D341Med (cell line): ENCODE measurements at places on chromosomes 6 and 20.

DNA sequence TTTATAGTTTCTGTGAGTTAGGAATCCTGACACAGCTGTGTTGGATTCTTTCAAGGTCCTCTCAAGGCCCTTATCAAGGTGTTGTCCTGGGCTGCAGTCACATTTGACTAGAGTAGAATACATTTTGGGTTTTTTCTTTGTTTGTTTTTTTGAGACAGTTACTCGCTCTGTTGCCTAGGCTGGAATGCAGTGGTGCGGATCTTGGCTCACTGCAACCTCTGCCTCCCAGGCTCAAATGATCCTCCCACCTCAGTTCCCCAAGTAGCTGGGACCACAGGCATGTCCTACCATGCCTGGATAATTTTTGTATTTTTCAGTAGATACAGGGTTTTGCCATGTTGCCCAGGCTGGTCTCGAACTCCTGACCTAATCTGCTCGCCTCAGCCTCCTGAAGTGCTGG is 15.7 kb downstream of the NFYA start:
- DNase-seq = no peak

- DNase-seq = no peak
These were observed 61.8 kb downstream of the BANF2 start for GRCh38 chr20:17761604-17762003.

DNA sequence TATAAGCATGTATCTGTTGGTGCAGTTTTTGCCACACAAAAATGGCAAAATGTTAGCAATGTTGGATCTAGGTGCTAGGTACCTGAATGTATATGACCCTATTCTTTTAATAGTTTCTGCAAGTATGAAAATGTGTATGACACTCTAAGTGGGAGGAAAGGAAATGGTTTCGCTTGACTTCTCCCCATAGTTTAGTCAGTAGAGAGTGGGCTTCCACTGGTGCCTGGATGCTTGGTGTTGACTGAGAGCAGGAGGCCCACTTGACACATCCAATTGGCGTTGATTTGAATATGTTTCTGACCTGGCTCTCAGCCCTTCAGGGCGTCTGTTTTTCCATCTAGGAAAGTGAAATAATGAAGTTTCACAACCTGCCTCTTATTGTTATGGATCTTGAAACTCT is 41.8 kb upstream of the GABRR1 start:
- DNase-seq = no peak

- no peak for DNase-seq
These were observed 263.1 kb downstream of the LRFN2 start for GRCh38 chr6:40323881-40324634.

GRCh38 chr20:11170565-11170964 is 496.8 kb upstream of the JAG1 start:
- no peak for DNase-seq

DNA sequence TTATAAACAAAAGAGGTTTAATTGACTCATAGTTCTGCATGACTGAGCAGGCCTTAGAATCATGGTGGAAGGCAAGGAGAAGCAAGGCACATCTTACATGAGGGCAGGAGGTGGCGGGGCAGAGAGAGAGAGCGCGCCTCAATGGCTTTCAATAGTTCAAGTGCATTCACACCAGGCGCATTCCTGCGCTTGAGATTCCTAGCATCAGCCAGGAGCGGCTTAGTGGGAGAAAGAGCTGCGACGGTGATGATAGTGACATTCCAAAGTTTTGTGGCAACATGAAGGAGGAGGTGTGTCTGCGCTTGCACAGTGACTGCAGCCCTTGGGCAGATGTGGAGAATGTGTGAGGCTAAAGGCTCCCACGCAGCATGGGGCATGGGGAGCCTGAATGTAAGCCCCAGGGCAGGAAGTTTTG is 25.0 kb upstream of the EMILIN3 start:
- no peak for DNase-seq

- no peak for DNase-seq
These were observed 552.4 kb downstream of the RFPL4B start for GRCh38 chr6:112899541-112899940.

DNA sequence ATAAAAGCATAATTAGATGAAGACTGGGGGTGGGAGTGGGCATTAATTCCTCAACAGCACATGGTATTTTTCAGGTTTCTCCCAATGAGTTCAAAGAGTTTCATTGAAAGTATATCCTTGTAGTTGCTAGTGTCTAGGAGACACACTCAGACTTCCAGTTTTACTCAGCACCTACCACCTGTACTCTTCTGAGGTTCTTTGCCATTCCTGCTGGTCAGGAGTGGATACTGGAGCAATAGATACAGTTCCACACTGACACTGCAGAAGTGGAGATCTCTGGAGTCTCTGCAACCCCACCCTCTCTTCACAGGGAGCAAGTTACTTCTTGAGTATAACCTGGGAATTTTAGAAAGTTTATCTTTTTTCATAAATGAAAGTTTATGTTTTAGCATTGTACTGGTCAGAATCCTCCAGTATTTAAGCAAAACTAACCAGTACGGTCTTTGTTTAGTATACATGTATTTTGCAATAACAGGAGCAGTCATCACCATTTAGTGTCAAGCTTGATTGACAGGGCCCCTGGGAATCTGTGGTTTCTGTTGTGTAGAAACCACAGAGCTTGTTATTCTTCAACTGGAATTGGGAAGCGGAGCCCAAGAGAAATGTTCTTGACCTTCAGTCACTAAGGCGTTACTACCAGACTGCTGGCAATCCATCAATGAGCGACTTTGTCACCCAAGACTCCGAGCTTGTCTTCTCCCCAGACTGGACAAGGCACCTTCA is 148.1 kb downstream of the ZDHHC14 start:
- no peak for DNase-seq

DNA sequence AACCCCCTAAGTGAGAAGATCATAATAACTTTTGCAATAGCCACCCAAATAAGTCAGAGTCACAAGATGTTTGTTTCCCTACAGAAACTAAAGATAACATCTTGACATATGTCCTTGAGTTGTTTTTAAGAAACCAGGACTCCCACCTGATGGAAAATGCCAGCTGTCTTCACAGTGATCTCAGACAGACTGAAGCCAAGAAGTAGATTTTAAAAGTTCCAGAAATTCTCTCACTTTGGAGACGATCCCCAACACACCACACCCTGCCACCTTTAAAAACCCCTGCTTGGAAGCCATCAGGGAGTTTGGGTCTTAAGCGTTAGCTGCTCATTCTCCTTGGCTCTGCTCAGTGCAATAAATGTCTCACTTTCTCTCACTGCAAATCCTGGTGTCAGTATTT is 63.0 kb downstream of the GPR6 start:
- no peak for DNase-seq

GRCh38 chr6:167408235-167408869 is 83.5 kb downstream of the TTLL2 start:
- no peak for DNase-seq
